Mammary epithelial cell (primary cell): ENCODE measurements at places on chromosomes 16 and 17.

GRCh38 chr16:69711115-69711740 is 15.1 kb downstream of the NQO1 start:
- peak; percentile 98 for DNase-seq

GRCh38 chr16:87246269-87247065 is 70.7 kb downstream of the C16orf95 start:
- DNase-seq = no peak

GRCh38 chr16:59052231-59052630 is 318.1 kb upstream of the GOT2 start:
- no peak for DNase-seq

DNA sequence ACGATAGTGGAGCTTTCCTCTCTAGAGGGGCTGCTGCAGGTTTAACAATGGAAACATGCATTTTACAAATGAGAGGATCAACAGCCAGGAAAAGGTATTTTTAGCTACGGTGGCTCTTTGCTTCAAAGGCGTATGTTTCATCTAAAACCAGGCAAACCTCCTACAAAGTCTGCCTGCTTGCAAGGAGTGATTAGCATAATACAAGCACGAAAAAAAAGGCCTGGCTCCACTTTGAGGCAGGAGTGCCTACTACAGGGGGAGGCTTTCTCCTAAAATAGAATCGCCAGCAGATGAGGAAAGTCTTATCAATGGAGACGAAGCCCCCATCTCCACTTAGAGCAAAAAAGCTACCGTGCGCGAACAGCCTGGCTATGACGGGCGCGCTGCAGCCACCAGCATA is 27.1 kb upstream of the MTSS2 start:
- no peak for DNase-seq

GRCh38 chr17:7475764-7476422 is 3.5 kb downstream of the ZBTB4 start:
- no peak for DNase-seq
